ENCODE measurements at places on chromosomes 3 and 15. TPM values are rescaled to one million over a fixed set of nuclear protein-coding genes. Genes with fewer than 3 reads are reported as not detected.
A peak's percentile ranks its signal among the peaks of the same experiment; 100 is the strongest.

DNA sequence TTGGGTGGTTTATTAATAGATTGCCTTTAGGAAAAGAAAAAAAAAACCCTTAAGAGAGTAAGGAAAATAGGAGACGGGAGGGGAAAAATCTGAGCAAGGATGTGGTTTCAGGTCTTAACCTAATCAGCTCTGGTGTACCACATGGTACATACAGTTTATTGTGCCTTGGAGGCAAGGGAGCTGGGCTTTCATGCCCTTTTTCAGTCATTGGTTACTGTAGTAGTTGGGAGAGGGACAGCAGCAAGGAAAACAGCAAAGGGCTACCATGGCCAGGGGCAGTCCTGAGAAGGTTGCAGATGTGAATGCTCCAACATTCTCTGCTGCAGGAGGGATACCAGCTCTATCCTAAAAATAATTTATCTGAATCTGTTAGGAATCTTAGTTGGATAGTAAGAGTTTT is 5.9 kb downstream of the CMC1 start:
- no peak for DNase-seq
- H3K27me3 ChIP-seq, result no peaks in the 10 kb centered on the region
- H3K4me3 ChIP-seq, result no peak overlapping the region
- H3K36me3 ChIP-seq, result no peaks in the 10 kb centered on the region

- peak overlapping the region; percentile 48 for H3K27ac ChIP-seq
- peaks cover 4% of the 10 kb centered on the region for H3K4me1 ChIP-seq
- DNase-seq, result no peak
- no peak overlapping the region for H3K4me3 ChIP-seq
Observed at GRCh38 chr3:52068730-52069129, 12.4 kb upstream of the DUSP7 start.

GRCh38 chr15:101099183-101099582 is 152.7 kb downstream of the CHSY1 start:
- H3K4me1 ChIP-seq, result no peaks in the 10 kb centered on the region
- H3K27me3 ChIP-seq, result no peaks in the 10 kb centered on the region
- H3K36me3 ChIP-seq, result no peaks in the 10 kb centered on the region
- DNase-seq, result no peak

The FGD5 gene
- total RNA-seq, result 28.2 TPM

GRCh38 chr3:44960387-44961026 is 15.5 kb downstream of the ZDHHC3 start:
- no peak overlapping the region for H3K4me3 ChIP-seq
- H3K4me1 ChIP-seq, result no peaks in the 10 kb centered on the region
- H3K36me3 ChIP-seq, result no peaks in the 10 kb centered on the region

DNA sequence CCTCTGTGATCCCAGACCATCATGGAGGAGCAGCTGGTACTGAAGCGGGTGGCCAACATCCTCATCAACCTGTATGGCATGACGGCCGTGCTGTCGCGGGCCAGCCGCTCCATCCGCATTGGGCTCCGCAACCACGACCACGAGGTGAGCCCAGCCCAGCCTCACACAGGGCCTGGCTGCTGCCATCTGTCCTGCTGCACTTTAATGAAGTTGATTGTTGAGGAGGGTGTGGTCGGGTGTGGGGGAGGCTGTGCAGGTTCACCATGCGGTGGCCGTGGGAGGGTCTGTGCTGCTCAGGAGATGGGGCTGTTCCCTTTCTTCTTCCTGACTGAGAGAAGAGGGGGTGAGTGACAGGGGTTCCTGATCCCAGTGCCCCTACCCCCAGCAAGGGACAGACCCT is 30.6 kb downstream of the ACAD9 start:
- no peak overlapping the region for H3K27ac ChIP-seq
- H3K36me3 ChIP-seq, result peaks cover 24% of the 10 kb centered on the region
- H3K4me3 ChIP-seq, result no peak overlapping the region
- H3K4me1 ChIP-seq, result no peaks in the 10 kb centered on the region
- no peaks in the 10 kb centered on the region for H3K27me3 ChIP-seq
- no peak for DNase-seq

The CAMK1 gene
- total RNA-seq, result 40.0 TPM

The CFAP100 gene
- not detected for total RNA-seq

- no peak overlapping the region for H3K4me3 ChIP-seq
- H3K4me1 ChIP-seq, result no peaks in the 10 kb centered on the region
- no peak for DNase-seq
- H3K27me3 ChIP-seq, result no peaks in the 10 kb centered on the region
- no peaks in the 10 kb centered on the region for H3K36me3 ChIP-seq
Observed at GRCh38 chr15:70646169-70646568, 117.2 kb downstream of the UACA start.
